NK-92 treated with Interleukin-12 subunit alpha and Interleukin-12 subunit beta, amount 100 ng/mL, for 24 hours (cell line): ENCODE measurements at places on chromosomes 7 and 10.

DNA sequence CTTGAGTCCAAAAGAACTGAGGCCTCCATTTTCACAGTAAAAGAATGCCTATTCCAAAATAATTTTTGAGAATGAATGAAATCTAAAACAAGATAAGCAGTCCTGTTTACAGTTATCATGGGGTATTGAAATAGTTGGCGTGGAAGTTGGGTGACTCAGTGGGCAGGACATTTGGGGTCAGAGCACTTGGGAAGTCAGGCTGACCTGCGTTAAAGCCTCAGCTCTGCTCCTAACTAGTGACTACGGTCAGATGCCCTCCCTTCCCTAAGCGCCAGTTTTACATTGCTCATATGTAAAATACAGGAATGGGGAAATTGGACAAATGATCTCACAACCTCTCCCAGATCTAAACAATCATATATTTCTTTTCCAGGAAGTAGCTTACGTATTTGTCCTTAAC is 2.3 kb upstream of the PAPSS2 start:
- no peak for DNase-seq

DNA sequence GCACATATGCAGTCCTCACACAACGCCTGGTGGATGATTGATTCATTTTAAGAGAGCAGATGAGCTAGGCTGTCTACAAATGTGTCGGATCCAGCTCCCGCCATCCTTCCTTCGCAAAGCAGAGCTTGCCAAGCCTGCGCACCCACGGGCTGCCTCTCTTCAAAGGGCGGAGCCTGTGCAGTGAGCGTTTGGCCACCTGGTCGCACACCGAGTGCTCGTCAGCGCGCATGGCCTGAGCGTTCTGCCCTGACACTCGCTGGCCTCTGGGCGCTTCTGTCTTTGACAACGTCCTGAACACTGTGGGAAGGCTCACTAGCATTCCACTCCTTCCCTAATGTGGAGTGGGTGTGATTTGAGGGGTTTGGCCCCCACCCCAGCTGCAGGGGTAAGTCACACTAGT is 47.1 kb upstream of the TMEM72 start:
- DNase-seq, result no peak

GRCh38 chr10:31062856-31063255 is 31.2 kb upstream of the ZNF438 start:
- DNase-seq, result no peak

- no peak for DNase-seq
Observed at GRCh38 chr10:5604961-5605360, 61.4 kb downstream of the ASB13 start.

DNA sequence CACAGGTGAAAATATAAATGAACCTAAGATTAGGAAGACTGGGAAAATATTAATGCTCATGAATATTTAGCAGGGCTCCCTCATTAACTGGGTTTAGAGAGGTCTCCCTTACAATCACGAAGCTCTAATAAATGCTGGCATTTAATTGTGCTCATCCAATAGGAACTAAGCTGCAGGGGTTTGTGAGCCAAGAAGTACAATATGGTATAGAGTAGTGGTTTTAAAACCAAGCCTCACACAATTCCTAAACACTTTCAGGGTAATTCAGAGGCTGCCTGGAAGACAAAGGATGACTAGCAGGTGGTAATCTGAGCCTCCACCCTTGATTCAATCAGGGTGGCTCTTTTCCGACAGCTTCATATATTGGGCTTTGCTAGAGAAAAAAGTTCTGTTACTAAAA is 103.3 kb downstream of the GPAM start:
- no peak for DNase-seq

DNA sequence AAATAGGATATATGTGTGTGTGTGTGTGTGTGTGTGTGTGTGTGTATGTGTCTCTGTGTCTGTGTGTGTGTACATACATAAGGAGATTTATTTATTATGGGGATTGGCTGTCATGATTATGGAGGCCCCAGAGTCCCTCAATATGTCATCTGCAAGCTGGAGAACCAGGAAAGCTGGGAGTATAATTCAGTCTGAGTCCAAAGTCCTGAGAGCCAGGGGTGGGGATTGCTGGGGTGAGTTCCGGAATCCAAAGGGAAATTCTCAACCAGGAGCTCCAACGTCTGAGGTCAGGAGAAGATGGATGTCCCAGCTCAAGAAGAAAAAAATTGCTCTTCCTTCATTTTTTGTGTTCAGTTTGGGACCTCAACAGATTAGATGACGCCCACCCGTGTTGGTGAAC is 50.7 kb upstream of the PLPP4 start:
- DNase-seq, result no peak

DNA sequence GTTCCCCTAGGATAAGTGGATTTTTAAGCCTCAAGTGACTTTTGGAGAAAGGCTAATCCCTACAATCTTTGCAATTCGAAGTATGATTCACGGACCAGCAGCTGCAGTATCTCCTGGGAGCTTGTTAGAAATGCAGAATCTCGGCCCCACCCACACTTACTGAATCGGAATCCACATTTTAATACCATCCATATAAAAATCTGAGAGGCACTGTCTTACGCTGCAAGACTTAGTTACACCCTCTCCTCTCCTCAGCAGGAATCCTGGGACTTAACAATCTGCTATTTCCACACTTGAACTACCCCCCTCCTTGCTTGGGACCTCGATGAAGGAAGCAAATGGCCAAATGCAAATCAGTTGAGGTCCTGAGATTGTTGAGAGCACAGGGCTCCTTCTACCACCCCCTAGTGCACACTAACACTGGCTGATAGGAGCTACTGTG is 21.0 kb downstream of the ITPRIP start:
- DNase-seq, result no peak

GRCh38 chr7:83934118-83934734 is 260.4 kb downstream of the SEMA3A start:
- no peak for DNase-seq

- DNase-seq, result no peak
Observed at GRCh38 chr10:49278497-49278981, 20.4 kb upstream of the C10orf71 start.

DNA sequence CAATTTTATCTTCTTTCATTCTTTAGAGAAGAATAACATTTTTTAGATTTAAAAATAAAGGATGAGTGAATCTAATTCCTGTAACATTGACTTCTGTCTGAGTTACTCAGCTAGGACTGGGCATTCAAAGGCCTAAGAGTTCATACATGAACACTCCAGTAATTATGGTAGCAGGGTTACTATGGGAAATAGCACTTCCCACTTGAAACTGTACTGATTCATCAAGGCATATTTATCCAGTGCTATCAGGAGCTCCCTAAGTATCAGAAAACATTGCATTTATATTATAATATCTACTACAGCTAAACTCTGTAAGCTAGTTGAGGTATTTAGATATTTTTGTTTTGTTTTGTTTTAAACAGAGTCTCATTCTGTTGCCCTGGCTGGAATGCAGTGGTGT is 41.8 kb downstream of the NDUFB2 start:
- no peak for DNase-seq

GRCh38 chr10:124646483-124647352 is 97.5 kb downstream of the FAM53B start:
- DNase-seq, result no peak

- no peak for DNase-seq
Observed at GRCh38 chr7:151455690-151456089, 15.7 kb upstream of the CRYGN start.

DNA sequence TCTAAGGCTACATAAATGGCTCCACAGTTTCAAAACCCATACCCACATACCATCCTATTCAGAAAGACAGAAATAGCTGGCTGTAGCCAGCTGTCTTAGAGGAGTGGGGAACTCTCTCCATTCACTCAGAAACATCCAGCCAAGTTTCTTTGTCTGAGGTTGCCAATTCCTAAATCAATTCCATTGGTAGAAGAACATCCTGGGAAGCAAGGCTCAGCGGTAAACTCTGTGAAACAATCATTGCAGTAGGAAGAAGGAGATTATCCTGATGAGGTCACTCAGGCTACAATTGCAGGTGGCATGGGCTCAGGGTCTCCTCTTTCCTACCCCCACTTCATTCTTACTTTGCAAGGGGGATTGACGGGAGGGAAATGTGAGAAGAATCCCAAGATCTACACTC is 154.0 kb downstream of the ETV1 start:
- DNase-seq, result no peak

DNA sequence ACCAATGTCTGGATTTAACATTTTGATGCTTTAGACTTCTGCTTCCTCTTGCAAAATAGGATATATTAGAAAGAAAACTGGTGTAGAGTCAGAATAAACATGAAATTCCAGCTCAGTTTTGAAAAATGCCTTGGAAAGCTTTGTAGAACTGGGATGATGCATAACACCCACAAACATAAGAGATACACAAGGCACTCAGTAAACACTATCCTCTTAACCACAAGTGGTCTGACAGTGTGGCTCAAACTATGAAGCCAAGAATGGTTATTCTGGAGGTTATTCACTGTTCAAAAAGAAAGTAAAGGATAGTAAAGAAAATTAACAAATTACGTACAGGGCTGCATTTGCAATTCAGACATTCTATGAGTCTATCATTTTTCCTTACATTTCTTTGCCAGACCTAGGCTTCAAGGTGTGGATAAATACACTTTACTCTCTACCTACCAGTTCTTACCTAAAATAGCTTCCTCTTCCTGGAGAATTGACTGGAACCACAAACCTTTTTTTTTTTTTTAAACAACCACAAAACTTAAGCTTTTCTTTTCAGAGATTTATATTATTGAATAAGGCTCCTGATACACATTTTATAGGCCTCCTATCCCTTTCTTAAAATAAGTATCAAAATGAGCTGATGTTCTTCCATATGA is 9.0 kb upstream of the RSBN1L start:
- DNase-seq, result no peak

- DNase-seq, result no peak
Observed at GRCh38 chr7:155941688-155942087, 129.4 kb upstream of the SHH start.

GRCh38 chr7:22326181-22326580 is 30.8 kb downstream of the RAPGEF5 start:
- DNase-seq, result no peak

- DNase-seq, result no peak
Observed at GRCh38 chr7:106768324-106768751, 96.7 kb upstream of the PIK3CG start.

- DNase-seq, result no peak
Observed at GRCh38 chr7:66371096-66371824, 166.1 kb downstream of the TPST1 start.
